ENCODE measurements at places on chromosomes 3 and 15. TPM values are rescaled to one million over a fixed set of nuclear protein-coding genes. Genes with fewer than 3 reads are reported as not detected.

STRIT1 gene
- total RNA-seq, result not detected

LRRN1 gene
- not detected for total RNA-seq

SH2D7 gene
- not detected for total RNA-seq

CASR gene
- total RNA-seq, result not detected

DNA sequence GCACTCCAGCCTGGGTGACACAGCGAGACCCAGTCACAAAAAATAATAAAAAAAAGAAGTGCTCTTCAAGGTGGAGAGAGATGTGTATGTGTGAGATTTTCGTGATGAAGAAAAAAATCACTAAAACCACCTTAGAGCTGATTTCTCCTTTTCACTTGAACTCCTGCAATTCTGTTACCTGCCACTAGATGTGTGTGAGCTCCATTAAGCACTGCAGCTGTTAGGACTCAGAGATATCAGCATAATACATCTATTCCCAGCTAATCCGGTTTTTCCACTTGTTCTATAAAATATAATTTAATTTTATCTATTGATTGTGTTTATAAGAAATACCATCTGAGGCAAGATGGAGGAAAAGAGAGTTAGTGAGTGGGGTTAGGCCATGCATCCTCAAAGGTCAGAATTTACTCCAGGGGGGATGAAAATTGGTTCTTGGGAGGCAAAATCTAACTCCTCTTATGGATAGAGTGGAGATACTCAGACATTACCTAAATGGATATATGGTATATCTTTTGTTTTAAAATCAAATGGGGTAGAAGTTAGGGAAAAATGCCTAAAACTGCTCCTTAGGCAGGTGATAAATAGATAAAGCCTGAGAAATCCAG, 152.7 kb downstream of the IL20RB start:
- DNase-seq, result no peak

- DNase-seq, result peak; percentile 22
Measured at GRCh38 chr3:52005571-52005986, 9.9 kb upstream of the RPL29 start.

GRCh38 chr3:33146791-33147445, 33.1 kb downstream of the CRTAP start:
- DNase-seq, result no peak

DNA sequence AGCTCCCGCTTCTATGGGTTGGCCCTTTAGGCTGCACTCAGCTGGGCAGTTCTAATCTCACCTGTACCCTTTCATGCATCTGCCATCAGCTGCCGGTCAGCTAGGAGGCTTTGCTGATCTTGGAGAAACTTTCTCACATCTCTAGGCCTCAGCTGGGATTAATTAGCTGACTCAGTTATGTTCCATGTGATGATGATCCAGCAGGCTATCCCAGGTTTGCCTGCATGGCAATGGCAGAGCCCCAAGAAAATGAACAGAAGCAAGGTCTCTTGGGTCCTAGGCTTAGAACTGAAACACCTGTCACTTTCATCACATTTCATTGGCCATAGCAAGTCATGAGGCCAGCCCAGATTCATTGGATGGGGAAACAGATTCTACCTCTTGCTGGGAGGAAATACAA, 304.6 kb upstream of the TBC1D5 start:
- no peak for DNase-seq

- DNase-seq, result no peak
Measured at GRCh38 chr15:67117370-67117769, 52.0 kb downstream of the SMAD3 start.

- DNase-seq, result no peak
Measured at GRCh38 chr3:52093756-52094545, 37.6 kb upstream of the DUSP7 start.

GRCh38 chr15:55170361-55170760, 26.4 kb downstream of the RSL24D1 start:
- DNase-seq, result no peak

DNA sequence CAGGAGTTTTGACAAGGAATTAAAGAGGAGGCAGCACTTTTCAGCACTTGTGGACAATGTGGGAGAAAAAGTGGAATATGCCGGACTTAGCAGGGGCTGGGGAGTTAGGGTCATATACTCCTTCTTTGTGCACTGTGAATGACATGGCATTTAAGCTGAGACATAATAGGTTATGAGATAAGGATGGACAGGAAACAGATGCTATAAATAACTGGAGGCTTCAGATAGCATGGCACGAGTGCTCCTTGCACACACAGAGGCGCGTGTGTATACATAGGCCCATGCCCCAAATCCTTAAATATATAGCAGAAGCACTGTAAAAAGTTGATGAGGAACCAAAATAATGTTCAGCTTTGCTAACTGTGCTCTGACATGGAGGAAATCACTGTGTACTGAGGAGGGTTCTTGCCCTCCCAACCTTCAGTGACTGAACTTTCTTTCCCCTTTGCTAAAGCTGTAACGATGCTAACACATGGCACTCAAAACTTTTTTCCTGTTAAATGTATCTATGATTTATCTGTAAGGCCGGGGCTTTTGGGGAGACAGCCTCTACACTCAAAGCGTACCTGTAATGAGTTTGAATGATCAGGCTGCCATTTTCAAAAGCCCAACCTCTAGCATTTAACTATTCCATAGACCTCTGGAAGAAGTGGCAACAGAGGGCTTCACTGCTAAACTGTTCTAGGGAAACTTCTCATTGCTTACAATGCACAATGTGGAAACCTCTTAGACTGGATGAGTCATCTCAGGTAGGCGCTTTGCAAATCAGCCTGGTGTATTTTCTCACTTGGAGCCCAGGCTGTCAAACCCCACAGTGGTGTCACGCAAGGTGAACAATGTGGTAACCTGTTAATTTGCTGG, 784.6 kb downstream of the NR2F2 start:
- no peak for DNase-seq

GRCh38 chr15:42577514-42578031, 2.2 kb downstream of the STARD9 start:
- no peak for DNase-seq

DNA sequence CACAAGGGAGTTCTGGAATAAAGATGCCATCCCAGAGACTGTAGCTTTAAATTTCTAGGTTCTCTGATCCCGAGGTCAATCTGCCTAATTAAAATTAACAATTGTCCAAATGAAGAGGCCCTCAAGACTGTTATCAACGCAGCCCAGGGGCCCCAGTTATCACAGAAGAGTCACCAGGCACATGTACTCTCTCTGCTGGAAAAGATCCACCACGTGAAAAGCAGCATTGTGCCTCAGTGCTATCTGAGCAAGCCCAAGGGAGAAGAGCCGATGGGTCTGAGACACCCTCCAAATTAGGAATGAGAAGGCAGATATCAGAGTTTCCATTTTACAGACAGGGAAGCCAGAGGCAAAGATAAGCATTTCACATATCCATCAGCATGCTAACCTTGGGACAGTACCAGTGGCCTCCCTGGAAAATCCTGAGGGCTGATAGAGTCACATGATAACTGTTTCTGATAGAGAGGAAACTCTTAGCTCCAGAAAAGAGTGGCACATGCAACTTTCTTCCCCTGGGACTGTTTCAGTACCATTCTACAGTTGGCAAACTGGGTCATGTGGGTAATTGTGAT, 55.5 kb downstream of the ITGB5 start:
- DNase-seq, result no peak

GRCh38 chr3:192923731-192924130, 6.1 kb upstream of the MB21D2 start:
- DNase-seq, result no peak

GRCh38 chr15:52424856-52425431, 103.7 kb downstream of the MYO5A start:
- no peak for DNase-seq

- DNase-seq, result no peak
Measured at GRCh38 chr3:13626396-13626795, 77.5 kb downstream of the FBLN2 start.

DNA sequence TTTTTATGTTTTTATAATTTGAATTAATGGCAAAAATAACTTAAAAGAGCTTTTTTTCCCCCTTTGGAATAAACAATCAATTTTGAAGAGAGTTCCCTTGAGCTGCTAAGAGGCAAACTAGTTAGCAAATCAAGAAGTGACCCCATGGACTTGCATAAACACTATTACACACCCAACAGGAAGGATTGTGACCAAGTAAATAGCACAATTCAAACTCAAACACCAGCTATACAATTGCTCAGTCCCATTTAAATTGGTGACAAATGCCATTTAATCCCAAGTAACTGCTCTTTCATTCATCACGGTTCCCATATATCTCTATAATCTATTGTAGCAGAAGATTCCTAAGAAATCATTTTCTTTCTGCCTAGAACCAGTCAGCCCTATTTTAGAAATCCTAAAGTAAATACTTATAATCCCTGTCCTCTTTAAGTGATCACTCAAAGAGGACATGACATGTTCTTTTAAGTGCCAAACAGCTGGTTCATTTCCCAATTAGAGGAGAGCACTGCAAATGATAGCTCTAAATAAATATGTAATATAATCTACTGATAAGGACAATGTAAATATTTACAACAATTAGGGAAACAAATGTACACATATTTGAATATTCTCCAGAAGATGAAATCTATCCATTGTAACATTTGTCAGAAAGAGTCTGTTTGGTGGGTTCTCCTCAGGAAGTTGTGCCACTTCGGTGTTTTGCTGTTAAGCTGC, 137.8 kb upstream of the ADAMTS9 start:
- DNase-seq, result no peak

All from pulmonary artery endothelial cell (primary cell).